NCI-H526 treated with DMSO at 0.1 percent for 48 hours (cell line): ENCODE measurements at places on chromosomes 5 and 9.

DNA sequence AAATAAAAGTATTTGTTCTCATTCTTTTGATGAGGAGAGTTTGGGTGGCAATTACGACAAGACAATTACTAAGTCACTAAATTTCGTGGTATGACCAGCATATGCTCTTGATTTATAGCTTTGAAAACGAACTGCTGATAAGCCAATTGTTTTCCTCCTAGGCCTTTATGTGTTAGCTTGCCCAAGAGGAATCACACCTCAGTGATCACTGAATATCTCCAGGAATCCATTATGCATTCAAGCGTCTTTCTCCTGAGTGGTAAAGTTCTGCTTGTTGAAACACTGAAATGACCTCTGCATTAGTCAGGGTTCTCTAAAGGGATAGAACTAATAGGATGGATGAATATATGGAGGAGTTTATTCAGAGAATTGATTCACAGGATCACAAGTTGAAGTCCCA is 677.7 kb upstream of the MEF2C start:
- no peak for DNase-seq

GRCh38 chr9:134071149-134071548 is 3.3 kb upstream of the BRD3 start:
- no peak for DNase-seq

DNA sequence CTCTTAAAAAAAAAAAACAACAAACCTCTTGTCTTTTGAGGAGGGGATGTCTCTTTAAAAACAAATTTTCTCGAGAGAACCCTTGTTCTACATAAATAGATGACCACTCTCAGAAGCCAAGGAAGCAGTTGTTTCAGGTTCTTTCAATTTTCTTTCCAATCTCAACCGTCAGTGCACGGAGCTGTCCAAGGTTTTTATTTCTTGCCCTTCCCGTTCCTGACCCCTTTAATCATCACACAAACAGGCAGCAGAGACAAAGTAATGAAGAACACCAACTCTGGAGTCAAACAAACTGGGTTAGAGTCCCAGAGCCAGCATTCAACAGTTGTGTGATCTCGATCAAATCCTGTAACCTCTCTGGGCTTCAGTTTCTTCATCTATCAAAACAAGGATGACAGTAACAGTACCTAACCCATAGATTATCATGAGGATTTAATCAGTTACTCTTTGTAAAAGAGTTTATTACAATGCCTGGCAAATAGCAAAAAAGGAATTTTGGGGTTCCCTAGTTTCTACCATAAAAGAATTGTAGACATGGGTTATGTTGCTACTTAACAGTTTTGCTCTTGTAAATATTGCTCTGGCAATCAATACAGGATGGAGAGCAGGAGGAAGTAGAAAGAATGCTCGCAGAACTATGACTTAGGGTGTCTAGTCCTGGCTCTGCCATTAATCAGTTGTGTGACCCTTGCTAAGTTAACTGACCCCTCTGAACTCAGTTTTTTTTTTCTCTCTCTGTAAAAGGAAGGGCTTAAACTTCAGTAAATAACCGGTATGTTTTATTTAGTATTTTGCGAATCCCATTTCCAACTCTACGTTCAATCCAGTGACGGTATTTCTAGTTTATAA is 1.0 kb upstream of the NIM1K start:
- no peak for DNase-seq

- DNase-seq = no peak
Measured at GRCh38 chr5:132102101-132102701, 28.6 kb downstream of the CSF2 start.

GRCh38 chr5:149740866-149741459 is 10.9 kb downstream of the PPARGC1B start:
- no peak for DNase-seq

DNA sequence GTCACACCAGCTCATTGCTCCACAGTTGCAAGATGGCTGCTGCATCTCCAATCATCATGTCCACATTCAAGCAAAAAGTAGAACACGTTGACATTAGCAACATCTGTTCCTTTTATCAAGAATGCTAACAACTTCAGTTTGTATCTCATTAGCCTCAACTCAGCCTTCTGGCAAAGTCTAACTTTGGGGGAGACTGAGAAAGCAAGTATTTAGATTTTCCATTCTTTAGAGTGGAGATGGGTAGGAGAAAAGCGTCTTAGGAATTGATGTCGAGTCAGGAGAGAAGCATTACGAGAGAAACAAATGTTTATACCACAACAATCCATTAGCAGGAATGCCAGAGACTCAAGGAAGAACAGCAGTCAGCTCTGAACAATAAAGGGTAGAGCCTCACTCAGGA is 446.3 kb downstream of the ENC1 start:
- DNase-seq = no peak

DNA sequence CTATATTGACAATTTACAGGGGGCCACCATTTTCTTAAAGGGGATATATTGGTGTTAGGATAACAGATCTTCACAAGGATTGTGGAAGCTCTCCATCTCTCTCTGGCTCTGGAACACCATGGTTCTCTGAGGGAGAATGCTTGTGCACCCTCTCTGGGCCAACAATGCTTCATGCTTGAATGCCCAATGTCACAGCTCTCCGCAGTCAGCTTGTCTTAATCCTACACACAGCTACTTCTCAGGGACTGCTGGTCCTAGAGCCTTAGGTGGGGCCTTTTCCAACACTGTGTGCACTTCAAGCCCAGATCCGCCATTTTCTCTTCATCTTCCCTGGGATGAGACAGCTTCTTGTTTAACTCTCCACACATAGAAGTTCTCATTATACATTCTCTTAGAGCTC is 6.9 kb upstream of the PDLIM4 start:
- DNase-seq = no peak

- DNase-seq = no peak
Measured at GRCh38 chr9:108673386-108673785, 182.4 kb downstream of the ACTL7B start.

DNA sequence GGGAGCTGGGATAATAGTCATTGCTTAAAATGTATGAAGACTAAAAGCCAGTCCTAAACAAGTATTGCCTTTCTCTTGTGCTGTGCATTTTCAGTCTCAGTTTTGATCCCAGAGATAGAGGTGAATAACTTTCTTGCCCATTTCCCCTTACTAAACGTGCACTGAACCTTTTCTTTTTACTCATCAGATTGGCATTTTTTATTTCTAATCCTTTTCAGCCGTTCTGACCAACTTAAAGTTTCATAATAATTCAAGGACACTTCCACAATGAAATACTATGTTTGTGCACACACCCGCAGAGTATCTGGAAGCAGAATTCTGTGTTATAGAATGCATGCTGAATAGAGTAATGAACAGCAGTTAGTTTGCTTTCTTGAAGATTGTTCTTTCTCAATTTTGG is 343.6 kb downstream of the LRRC70 start:
- DNase-seq = no peak

GRCh38 chr9:131398204-131398603 is 4.3 kb downstream of the PRRC2B start:
- no peak for DNase-seq
